D341Med (cell line): ENCODE measurements at places on chromosomes 2 and 18.
A peak's percentile ranks its signal among the peaks of the same experiment; 100 is the strongest.

DNA sequence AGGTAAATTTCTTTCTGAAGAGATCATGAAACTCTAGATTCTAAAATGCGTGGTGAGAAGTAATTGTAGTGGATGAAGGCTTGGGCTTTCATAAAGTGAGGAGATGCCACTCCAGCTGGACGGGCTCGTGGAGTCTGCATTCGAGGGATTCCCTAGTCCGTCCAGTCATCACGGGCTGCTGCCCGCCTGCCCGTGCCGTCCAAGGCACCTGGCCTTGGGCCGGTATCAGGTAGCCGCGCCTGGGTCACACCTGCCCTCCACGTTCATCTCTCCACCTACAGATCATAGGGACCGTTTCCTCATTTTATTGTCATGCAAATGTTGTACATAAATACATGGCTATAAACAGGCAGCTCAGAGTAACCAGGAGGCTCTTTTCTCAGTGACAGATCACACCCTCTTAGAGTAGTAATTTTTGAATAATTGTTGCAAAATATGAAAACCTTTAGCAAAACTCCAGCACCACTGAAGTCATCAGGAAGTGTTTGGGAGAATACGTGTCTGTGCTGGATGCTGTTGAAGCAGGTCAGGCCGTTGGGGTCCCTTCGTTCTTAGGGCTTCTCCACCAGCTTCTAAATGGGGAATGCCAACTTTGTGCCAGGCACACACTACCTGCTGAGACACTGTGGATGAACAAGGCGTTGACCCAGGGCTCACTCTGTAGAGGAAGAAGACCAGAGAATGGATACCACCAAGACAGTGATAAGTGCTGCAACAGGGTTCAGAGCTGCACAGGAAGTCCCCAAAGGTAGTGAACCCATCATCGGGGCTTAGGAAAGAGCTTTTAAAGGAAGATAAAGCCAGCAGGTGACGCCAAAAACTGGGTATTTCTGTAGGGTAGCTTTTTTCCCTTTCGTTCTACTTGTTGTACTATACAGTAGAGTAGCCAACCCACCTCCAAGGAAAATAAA is 112.5 kb downstream of the FAM210A start:
- no peak for DNase-seq

DNA sequence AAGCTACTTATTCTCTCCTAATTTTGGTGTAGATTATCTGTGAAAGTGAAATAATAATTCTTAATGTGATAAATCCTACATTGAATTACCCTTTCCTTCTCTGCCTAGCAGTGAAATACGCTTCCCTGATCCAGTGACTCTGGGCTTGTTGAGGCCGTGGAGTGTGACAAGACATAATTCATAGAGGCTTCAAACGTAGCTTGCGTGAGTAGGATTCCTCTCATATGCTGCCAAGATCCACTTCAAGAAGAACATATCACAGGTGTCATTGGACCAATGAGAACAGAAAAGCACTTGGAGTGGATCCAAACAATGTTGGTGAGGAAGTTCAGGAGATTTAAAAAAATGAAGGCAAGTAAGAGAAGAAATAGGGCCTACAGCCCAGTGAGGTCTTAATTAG is 221.3 kb upstream of the TMEFF2 start:
- no peak for DNase-seq

- peak; percentile 20 for DNase-seq
These were observed 30.7 kb downstream of the IMPA2 start for GRCh38 chr18:12011957-12012549.

DNA sequence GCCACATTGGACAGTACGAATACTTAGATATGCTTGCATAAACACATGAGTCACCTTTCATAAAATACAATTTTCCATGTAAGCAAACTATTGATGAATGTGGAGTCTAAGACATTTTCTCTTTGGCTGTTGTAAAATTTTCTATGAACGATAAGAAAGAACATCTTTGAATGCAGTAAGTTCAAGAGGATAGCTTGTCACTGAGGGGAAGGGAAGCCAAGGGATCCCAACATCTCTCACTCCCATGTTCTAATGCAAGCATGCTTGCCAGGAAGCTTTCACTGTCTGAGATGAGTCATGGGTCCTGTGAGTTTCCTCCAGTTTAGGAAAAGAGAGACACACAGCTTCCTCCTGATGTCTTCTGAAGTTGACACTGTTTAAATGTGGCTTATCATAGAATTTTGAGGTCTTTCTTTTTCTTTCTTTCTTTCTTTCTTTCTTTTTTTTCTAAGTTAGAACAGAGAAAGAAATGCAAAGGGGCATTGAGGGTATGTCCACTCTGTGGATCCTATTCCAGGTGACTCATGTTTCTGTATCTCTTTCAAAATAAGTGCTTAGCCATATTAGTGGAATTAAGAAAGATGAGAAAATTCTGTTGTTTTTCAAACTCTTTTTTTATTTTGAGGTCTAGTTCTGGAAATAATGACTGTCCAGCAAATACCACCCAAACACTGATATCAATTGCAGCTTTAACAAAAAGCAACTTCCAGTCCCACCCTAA is 146.6 kb downstream of the RDH14 start:
- DNase-seq: no peak

GRCh38 chr2:216508229-216508628 is 9.6 kb downstream of the RPL37A start:
- no peak for DNase-seq

DNA sequence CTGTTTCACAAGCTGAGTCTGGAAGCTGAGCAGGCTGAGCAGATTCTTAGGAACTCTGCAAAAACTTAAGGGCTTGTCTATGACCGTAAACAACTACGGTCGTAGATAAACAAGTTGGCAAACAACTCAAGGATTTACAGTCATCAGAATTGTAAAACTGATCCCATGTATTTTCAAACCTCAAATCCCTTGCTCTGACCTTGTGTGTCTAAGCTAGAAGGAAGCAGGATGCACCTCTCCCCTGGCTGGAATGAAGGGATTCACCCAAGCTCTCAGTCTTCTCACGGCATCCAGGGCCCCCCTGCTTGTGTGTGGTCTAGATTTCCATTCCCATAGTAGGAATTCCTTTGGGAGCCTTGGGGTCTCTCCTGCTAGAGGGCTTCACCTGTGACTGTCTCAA is 12.4 kb upstream of the IL1RN start:
- DNase-seq: no peak

GRCh38 chr18:63454497-63454896 is 22.3 kb upstream of the SERPINB5 start:
- no peak for DNase-seq

DNA sequence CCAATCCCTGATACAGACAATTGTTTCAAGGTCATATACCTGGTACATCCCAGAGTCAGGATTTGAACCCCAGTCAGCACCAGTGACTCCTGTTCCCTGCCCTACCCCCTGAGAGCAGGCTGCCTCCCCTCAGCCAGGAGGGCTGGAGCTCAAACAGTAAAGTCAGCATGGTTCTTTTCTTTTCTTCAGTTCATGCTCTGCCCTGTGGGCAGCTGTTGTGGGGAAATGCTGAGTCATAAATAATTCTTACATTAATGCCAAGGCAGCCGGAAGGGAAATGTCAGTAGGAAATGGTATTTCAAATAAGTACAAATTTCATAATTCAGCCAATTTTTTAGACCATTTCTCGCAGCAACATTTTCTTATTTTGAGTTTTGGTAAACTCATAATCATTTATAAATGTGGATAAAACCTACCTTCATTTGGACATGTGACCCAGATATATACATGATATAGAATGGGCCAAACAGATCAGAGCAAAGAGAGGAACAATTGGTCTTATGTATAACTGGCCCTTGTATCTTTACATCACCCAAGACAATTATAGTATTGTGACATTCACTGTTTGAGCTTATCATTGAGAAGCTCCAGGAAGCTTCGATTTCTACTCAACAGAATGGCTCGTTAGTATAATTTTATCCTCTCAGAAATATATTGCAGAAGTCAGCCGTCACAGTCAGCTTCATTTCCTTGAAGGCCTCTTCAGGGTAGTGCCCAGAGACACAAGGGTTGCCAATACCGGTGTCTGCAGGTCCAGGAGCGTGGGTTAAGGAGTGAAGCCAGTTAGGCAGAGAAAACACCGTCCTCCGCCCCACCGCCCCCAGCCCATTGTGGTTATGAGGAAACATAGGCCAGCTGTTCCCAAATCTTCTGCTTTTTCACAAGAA is 28.0 kb upstream of the SCYGR1 start:
- no peak for DNase-seq

GRCh38 chr18:48790226-48790863 is 160.4 kb downstream of the SMAD7 start:
- DNase-seq: no peak

GRCh38 chr2:28434600-28434989 is 41.9 kb downstream of the FOSL2 start:
- DNase-seq: no peak

- no peak for DNase-seq
These were observed 12.8 kb upstream of the WIPF1 start for GRCh38 chr2:174610243-174610995.

DNA sequence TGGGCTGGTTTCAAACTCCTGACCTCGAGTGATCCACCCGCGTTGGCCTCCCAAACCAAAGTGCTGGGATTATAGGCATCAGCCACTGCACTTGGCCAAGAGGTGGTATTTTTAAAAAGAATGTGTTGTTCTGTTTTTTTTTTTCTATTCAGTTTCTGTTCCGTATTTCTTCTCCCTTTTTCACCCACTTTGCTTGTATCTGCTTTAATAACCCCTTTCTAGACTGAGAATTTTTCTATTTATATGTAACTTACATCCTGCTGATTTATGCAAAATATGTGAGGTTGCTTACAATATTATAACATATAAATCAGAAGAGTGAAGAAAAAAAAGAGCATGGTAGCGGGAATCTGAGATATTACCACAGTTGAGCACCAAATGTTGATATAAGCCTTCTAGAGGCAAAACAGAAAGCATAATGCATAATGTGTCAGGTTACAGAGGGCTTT is 17.2 kb upstream of the LYPD6B start:
- no peak for DNase-seq

GRCh38 chr2:144630459-144631215 is 110.7 kb upstream of the ZEB2 start:
- no peak for DNase-seq

DNA sequence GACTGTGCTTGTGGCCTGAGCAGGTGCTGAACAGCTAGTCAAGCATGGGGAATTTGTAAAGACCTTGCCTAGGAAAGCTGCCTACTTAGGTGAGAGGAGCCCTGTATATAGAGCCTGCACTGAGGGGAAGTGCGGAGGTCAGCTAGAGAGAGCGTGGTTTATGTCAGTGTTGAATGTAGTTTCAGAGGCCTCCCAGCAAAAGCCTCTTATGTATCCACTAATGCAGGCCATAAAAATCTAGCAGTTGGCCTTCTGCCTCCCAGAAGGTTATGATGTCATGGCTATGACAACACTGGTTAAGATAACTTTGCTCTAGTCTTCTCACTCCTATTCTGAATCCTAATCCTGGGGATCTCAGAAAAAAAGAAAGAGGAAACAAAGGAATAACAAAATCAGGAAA is 88.9 kb downstream of the ASXL3 start:
- DNase-seq: peak; percentile 25

DNA sequence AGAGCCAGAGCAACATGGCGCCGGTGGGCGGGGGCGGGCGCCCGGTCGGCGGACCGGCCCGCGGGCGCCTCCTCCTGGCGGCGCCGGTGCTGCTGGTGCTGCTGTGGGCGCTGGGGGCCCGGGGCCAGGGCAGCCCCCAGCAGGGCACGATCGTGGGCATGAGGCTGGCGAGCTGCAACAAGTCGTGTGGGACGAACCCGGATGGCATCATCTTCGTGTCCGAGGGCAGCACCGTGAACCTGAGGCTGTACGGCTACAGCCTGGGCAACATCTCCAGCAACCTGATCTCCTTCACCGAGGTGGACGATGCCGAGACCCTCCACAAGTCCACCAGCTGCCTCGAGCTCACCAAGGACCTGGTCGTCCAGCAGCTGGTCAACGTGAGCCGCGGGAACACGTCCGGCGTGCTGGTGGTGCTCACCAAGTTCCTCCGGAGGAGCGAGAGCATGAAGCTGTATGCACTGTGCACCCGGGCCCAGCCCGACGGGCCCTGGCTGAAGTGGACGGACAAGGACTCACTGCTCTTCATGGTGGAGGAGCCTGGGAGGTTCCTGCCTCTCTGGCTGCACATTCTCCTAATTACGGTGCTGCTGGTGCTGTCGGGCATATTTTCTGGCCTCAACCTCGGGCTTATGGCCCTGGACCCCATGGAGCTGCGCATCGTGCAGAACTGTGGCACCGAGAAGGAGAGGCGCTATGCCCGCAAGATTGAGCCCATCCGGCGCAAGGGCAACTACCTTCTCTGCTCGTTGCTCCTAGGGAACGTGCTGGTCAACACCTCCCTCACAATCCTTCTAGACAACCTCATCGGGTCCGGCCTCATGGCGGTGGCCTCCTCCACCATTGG is 507 bp downstream of the CNNM4 start:
- DNase-seq: no peak

GRCh38 chr2:99864561-99865553 is 277.5 kb downstream of the AFF3 start:
- DNase-seq: no peak

GRCh38 chr2:16393500-16394071 is 272.0 kb downstream of the CYRIA start:
- no peak for DNase-seq

- no peak for DNase-seq
These were observed 141.7 kb downstream of the SH3RF3 start for GRCh38 chr2:109270505-109271312.

DNA sequence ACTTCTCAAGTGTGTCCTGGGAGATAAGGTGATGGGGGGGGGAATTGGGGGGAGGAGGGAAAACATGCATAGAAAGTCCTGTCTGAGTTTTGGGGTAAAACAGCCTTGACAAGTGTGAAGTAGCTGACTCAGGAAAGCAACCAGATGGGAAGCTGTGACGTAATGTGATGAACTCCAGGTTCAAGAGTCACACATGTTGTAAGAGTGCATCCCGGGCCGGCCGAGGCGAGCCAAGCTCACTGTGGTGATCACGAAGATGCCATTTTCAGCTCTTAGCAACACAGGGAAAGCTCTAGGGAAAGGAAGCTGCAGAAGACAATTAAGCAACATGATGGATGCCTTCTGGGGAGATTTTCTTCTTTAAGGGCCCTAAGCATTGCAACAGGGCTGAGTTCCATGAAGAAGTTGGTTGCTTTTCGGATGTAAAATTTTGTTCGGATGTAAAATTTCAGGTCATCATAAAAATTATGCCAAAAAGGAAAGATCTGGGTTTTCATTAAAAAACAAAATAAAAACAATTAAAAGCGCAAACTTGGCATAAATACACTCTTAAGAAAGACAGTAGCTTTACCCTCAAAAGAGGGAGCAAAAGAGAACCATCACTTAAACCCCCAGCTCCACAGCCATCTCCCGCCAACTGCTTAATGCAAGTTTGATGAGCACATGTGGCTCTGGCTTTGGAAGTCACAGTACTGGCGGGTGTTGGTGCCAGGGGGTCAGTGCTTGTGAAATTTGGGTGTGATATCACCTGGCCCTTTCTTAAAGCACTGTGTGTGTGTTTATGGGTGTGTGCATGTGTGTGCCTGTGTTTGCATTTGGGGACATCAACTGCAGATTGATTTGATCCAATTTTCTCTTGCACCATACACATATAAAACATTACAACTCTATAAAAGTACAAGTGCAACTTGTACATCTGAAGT is 19.1 kb downstream of the SERTAD2 start:
- DNase-seq: no peak
